Renal cortex interstitium (tissue), 15 donors: ENCODE measurements at places on chromosomes 7 and 10. TPM values are rescaled to one million over a fixed set of nuclear protein-coding genes. Genes with fewer than 3 reads are reported as not detected.

DNA sequence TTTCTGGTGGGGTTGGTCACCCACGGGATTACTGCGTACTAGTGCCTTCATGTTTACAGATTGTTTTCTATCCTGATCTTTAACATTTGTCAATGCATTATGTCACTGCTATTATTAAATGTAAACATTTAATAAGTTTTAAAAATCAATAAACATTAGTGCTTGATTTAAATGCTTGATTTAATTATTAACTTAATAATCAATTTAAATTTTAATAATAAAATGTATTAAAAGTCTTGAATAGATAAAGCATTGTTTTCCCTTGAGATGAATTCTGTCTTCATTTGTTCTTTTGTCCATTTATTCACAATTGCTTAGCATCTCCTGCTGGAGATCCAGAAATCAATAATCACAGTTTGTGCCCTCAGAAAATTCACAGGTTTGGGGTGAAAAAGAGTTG, 201.8 kb upstream of the HDAC9 start:
- no peak for DNase-seq

DNA sequence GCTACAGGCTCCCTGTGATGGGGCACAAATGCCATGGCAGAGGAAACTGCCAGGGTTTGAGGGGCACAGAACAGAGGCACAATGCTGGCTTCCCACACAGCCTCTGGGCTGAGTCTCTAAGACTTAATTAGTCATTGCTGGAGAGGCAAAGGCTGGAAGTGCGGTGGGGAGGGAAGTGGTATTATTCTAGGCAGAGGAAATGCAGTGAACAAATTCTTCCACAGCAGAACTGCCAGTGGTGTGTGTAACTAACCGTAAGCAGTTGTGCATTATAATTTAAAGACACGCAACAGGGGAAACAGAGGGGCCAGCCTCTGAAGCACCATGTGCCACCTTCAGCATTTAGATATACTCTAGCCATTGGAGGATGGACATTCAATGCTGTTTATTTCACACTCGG, 12.8 kb downstream of the ICA1 start:
- DNase-seq, result no peak

The ADCY1 gene
- 3.0 TPM for polyA plus RNA-seq

The FBXW4 gene
- 52.7 TPM for polyA plus RNA-seq

DNA sequence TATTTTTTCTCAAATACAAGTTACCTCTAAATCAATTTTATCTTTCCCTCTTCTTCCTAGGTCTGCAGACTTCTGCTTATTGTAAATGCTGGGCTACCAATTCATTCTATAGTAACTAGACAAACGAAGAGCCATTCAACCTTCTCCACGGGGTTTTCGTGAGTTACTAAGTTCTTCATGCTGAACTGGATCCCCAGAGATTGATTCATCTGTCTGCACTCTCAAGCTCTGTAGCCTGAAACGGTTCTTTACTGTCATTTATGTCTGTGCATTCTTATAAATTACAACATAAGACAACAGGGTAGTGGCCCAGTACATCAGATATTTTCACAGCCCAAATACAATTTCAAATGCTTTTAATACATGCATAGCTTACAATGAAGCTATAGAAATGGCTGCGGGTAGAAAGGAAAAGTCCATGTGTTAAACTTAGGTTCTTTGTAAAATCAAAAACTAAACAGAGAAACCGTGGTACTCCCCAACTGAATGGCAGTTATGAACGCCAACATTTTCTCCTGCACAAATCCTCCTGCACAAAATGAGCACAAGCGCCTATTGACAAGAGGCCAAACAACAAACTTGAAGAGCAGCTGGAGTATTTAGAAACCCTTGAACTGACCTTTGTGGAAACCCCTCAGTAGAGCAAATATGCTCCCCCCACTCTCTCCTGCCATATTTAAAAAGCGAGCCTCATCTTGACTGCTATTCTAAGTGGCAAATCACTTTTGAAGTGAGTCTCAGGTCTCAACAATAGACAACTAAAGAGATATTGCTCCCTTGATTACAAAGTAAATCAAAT, 20.7 kb downstream of the LAMB1 start:
- no peak for DNase-seq
